Peyer's patch (tissue), 4 donors: ENCODE measurements at places on chromosomes 3 and 15. TPM values are rescaled to one million over a fixed set of nuclear protein-coding genes. Genes with fewer than 3 reads are reported as not detected.

Gene MYO5C
- 52.8 TPM for total RNA-seq

Gene SLC15A2
- 0.53 TPM for total RNA-seq

Gene GRAMD1C
- total RNA-seq, result 20.6 TPM

Gene SPESP1
- 0.85 TPM for total RNA-seq

DNA sequence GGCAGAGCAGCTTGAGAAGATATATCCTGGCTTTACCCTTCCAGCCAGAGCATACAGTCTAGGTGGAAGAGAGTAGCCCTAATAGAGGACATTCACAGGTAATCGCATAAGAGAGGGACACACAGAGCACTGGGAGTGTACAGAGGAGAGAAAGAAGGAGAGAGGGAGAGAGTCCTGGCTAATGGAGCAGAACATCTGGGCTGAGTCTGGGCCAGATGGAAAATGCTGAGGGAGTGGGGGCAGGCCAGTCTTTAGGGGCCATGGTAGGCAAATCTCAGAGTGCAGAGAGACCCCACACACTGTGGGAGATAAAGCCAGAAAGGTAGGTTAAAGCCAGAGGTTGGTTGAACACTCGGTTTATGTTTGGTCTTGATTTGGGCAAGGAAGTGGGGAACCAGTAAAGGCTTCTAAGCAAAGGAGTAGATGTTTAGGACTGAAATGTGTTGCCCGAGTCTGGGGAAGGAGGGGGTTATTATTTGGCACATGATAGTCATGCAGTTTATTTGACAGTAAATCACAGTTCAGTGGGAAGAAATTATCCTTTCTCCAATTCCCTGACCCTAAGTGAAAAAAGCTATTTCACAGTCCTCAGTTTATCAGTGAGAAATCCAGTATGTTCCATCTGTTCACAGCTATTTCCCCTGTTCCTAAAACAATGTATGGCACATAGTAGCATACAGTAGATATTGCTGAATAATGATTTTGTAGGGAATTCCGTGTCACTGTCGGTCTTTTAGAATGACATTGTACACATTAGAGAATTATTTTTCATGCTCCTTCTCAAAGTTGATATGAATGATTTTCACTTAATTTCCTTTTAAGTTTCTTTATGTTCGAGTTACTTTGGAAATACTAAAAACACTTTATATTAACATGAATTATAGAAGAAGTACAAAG lies 45.7 kb downstream of the PDHB start:
- no peak for DNase-seq
